ENCODE measurements at places on chromosomes 1 and 21.

DNA sequence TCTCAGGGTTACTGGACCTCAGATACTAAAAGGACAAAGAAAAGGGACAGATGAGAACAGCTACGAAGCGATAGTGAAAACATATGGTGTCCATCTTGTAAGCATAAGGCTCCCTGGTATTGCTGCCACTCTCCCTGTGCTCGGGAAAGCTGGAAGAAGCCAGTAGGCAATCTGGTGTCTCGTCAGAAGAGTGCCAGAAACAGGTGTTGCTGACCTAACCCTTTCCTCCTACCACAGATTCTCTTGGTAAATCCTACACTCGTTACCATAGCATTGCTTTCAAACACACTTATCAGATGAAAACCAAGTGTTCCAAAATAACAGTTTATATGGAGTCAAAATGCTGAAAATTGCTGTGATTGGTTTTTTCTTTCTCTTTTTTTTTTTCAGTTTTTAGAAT, 146.3 kb downstream of the NRIP1 start:
- no peak for DNase-seq

DNA sequence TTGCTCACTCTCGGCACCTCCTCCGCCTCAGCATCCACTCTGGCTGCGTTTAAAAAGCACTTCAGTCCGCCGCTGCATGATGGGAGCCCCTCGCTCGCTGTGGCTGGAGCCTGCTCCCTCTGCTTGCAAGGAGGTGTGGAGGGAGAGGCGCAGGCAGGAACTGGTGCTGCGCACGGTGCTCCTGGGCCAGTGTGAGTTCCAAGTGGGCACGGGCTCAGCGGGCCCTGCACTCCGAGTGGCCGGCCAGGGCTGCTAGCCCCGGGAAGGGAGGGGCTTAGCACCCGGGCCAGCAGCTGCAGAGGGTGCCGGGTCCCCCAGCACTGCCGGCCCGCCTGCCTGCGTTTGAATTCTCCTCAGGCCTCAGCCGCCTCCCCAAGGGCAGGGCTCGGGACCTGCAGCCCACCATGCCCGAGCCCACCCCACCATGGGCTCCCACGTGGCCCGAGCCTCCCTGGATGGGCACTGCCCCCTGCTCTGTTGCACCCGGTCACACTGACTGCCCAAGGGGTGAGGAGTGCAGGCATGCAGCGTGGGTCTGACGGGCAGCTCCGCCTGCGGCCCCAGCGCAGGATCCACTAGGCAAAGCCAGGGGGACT, 1599.5 kb downstream of the NCAM2 start:
- DNase-seq: no peak

- no peak for DNase-seq
Measured at GRCh38 chr1:65258106-65258505, 51.2 kb upstream of the DNAJC6 start.

GRCh38 chr1:201622824-201623223, 83.9 kb downstream of the NAV1 start:
- DNase-seq: no peak

DNA sequence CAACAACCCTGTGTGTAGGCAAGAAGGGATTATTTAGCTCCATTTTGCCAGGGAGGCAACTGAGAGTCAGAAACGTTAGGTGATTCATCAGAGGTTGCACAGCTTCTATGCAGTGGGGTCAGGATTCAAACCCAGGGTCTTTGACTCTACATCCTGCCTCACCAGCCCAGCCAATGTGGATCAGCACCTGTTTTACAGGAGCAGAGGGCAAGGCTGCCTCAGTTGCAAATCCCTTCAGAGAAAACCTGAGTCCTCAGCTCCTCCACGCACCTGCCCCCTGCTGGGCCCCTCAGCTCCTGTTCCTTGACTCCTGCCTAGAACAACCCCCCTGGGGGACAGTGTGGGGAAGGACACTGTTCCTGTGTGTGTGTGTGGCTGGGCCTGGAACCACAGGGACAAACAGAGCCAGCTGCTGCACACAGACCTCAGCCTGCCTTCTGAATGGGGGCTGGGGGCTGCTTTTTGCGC, 61.6 kb downstream of the LRRN2 start:
- no peak for DNase-seq

- DNase-seq: no peak
Measured at GRCh38 chr1:213829780-213830179, 158.0 kb upstream of the PROX1 start.

GRCh38 chr1:65765631-65766030, 27.1 kb upstream of the PDE4B start:
- no peak for DNase-seq

- no peak for DNase-seq
Measured at GRCh38 chr1:56394298-56394697, 185.1 kb downstream of the PLPP3 start.

- DNase-seq: no peak
Measured at GRCh38 chr1:84541679-84542078, 32.6 kb downstream of the CTBS start.

GRCh38 chr1:225156254-225156653, 226.8 kb downstream of the DNAH14 start:
- DNase-seq: peak; percentile 30

DNA sequence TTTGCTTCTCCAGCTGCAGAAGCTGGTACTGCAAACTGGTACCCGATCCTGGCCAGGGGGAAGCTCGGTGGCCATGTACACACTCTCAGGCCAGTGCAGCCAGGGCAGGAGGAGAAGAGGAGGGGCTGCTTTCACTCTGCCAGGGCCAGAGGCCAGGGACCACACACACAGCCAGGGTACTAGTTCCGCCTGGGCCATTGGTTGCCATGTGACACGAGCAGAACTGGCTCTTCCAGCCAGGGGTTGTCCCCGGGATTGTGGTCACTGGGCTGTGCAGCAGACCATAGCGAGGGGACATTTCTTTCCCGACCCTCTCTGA, 3.7 kb upstream of the SHISAL2A start:
- DNase-seq: no peak

DNA sequence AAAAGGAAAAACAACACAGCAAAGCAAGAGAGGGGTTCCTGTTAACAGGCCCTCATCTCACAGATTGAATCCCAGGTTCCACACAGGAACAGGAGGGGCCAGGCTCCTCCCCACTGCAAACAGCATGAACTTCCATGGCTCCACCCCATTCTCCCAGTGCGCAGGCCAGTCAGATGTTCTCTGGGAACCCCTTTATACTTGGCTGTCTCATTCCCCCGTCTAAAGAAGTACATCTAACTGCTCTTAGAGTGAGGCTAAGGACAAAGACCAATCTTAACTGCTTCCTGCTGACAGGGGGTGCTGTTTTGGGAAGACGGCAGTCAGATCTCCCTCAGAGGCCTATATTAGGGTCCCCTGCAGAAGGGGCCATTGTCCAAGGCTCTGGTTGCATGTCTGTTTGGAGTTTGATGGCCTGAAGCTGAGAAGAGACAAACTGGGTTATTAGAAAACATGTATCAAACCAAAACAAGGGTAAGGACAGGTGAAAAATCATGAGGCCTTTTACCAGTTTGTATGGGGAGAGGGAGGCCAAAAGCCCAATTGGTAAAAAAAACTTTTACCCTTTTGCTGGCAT, 10.5 kb upstream of the NASP start:
- no peak for DNase-seq

- DNase-seq: no peak
Measured at GRCh38 chr21:35024071-35024420, 25.1 kb downstream of the RUNX1 start.

DNA sequence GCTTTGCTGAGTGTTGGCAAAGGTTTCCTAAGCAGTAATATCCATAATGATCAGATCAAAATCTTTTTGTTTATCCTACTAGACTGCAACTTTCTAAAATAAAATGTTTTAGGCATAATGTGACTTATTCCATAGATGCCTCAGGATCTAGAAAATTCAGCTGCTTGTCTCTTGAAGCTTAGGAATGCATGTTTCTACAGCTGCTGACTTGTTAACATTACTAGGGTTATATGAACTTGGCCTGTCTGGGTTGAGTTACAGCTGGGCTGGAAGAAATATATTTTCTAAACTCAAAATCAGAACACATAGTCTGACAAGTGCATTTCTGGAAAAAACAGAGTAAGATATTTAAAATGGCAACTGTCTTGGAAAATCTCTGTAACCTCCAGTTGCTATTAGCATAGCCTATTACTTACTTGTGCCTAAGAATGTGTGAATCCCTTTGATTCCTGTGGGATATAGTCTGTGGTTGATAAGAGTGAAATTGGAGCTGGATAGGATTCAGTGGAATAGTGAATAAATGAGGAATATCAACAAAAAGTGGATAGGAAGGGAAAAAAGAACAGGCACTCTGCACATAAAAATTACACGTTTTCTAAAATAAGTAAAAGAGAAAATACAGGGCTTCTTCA, 61.2 kb downstream of the RGS4 start:
- no peak for DNase-seq

- DNase-seq: no peak
Measured at GRCh38 chr1:235326719-235327558, 1.0 kb downstream of the ARID4B start.

DNA sequence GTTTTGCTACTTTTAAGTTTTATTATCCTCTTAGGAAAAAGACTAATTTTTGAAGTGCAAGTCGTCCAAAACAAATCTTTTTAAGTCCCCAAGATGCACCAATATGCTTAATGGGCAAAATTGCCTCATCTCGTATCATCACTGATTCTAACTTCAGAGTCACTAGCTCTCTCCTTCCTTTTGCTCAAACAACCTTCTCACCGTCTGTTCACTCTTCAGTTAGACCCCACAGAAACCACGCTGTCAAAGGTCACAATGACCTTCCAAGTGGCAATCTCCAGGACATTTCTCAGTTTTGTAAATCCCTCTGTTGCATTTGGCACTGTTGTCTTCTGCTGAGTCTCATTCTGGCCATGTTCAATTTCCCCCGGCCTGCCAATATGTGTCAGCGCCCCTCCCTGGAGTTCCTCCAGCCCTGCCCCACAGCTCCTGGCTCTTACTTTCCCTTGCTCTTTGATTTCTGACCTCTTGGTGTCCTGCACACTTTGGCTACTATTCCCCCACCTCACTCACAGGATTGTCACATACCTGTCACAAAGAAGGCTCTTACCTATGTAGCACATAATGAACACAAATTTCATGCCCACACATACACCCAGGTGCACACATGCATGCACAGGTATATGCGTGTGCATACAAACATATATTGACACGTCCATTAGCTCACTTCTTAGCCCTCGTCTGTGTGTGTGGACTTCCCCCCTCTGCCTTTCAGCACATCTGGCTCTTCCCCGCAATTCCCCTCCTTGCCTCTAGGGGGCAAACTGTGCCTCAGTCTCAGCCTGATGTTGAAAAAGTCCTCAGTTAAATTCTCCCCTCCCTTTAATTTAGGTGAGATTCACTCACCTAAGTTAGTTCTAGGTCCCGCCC, 354.0 kb upstream of the DUSP10 start:
- DNase-seq: peak; percentile 21

DNA sequence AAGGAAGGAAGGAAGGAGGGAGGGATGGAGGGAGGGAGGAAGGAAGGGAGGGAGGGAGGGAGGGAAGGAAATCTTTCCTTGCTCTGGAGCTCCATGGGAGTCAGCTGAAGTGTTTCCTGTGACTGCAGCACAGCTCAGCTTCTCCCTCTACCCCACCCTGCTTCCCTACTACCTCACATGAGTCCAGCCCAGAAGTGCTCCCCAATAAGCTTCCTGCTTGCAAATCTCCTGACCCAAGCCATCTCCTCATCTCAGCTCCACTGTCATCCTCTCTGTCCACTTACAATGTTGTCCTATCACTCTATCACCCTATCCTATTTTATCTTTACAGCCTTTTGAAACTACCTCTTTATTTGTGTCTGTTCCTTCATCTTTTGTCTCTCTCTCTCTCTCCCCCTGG, 52.9 kb upstream of the SSBP3 start:
- DNase-seq: no peak

DNA sequence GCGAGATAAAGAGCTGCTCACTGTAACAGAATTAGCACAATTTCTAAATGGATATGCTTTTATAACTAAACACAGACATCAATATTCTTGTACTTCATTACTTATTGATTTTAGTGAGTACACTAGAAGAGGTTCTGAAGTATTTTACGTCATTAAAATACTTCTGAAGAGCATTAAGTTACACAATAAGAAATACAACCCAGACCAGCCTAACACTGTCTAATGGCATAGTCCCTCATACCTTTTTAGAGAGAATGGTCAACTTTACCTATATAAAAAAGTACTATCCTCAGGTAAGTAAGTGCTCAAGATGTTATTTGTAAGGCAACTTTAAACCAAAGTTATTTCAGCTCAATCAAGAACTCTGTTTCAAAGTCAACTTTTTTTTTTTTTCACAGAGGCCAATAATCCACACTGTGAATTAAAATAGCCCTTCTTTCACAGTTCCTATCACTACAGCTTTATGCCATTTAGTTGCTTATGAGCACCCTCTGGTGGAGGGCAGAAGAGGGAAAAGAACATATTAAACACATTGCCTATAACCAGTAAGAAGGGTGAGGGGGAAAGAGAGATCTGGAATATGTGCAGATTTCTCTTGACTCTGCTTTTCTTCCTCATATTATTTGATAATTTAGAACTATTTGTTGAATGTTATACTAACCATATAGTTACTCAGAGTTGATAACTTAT, 182.1 kb upstream of the DMRTA2 start:
- peak; percentile 48 for DNase-seq

GRCh38 chr1:223645903-223646302, 19.6 kb downstream of the CAPN8 start:
- no peak for DNase-seq

- DNase-seq: no peak
Measured at GRCh38 chr1:228303596-228303995, 95.8 kb downstream of the OBSCN start.

Measured in fibroblast of mammary gland (primary cell).